Panc1 (cell line): ENCODE measurements at places on chromosomes 11 and 22.

GRCh38 chr11:92510591-92510990 lies 286.0 kb downstream of the FAT3 start:
- no peak overlapping the region for H3K4me3 ChIP-seq
- DNase-seq: no peak
- H3K27ac ChIP-seq: no peak overlapping the region
- no peaks in the 10 kb centered on the region for H3K4me1 ChIP-seq

GRCh38 chr11:57667736-57668433 lies at the start of gene ZDHHC5:
ZDHHC5 (plus strand) TSS chr11:57668114; CDS start chr11:57673091, 4,977 bp downstream.
- H3K27me3 ChIP-seq: no peaks in the 10 kb centered on the region
- H3K27ac ChIP-seq: peak within 1 kb of the TSS; percentile 98
- H3K4me3 ChIP-seq: peak within 1 kb of the TSS; percentile 93
- peak; percentile 93 for DNase-seq
- peaks cover 15% of the 10 kb centered on the region for H3K4me1 ChIP-seq

GRCh38 chr11:19161651-19162050 lies 40.1 kb downstream of the CSRP3 start:
- no peak overlapping the region for H3K27ac ChIP-seq
- no peak for DNase-seq
- no peaks in the 10 kb centered on the region for H3K4me1 ChIP-seq

- no peaks in the 10 kb centered on the region for H3K27me3 ChIP-seq
- no peaks in the 10 kb centered on the region for H3K4me1 ChIP-seq
- H3K27ac ChIP-seq: no peak overlapping the region
- no peak overlapping the region for H3K4me3 ChIP-seq
- no peaks in the 10 kb centered on the region for H3K36me3 ChIP-seq
- no peak for DNase-seq
Measured at GRCh38 chr22:38618682-38619081, 37.5 kb downstream of the FAM227A start.

DNA sequence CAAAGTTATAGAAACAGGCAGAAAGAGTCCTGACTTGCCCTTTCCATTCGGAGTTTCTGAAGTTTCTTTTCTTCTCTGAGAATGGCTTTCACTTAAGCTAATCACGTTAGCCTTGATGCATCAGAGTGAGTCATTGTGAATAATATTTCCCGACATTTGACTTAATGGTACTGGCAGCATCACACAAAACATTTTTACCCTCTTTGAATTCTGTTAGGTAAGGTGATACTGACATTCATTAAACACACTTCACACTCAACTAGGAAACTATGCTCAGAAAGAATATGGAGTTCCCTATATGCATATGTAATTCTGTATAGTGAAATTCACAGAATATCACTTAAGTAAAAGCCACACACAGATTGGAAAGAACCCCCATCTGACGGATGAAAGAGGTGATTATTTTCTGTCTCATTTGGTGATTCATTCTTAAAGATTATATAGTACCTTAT lies 120.8 kb upstream of the ARHGAP20 start:
- no peaks in the 10 kb centered on the region for H3K4me1 ChIP-seq
- peaks cover 5% of the 10 kb centered on the region; the same call in 1 of the 2 replicates for H3K27me3 ChIP-seq
- no peak overlapping the region for H3K4me3 ChIP-seq
- no peak overlapping the region for H3K27ac ChIP-seq
- H3K36me3 ChIP-seq: no peaks in the 10 kb centered on the region

DNA sequence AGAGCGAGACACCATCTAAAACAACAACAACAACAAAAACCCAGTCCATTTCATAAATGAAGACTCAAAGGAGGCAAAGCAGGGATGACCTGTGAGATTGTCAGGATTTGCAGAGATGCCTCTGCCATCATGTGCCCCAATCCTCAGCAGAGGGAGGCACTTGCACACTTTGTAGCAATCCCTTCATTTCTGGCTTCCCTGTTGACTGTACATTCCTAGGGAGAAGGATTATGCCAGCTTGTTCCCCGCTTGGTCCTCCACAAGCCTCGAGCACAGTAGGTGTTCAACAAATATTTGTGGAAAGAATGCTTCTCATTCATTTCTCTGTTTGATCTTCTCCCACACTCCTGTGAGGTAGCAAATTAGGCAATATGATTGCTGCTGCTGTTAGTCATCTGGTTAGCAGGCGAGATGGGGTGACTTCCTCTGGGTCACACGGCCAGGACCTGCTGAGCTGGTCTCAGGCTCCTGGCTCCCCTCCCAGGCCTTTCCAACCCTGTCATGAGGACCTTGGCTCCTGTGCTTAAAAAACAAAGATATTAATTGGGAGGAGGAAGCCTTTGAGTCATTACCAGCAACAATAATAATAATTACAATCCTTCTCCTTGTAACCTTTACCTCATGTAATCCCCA lies 34.1 kb downstream of the LIF start:
- peak; percentile 93 for DNase-seq
- H3K4me1 ChIP-seq: peaks cover 63% of the 10 kb centered on the region
- no peaks in the 10 kb centered on the region for H3K27me3 ChIP-seq

GRCh38 chr11:105840391-105840790 lies 181.6 kb downstream of the MSANTD4 start:
- H3K4me1 ChIP-seq: no peaks in the 10 kb centered on the region
- H3K27me3 ChIP-seq: no peaks in the 10 kb centered on the region
- no peak overlapping the region for H3K27ac ChIP-seq

GRCh38 chr11:117437791-117438130 lies 110.1 kb downstream of the CEP164 start:
- no peak overlapping the region for H3K4me3 ChIP-seq
- H3K27ac ChIP-seq: no peak overlapping the region
- H3K36me3 ChIP-seq: no peaks in the 10 kb centered on the region
- no peaks in the 10 kb centered on the region for H3K4me1 ChIP-seq
- DNase-seq: no peak

- no peak overlapping the region for H3K27ac ChIP-seq
- no peaks in the 10 kb centered on the region for H3K36me3 ChIP-seq
- no peak for DNase-seq
- H3K27me3 ChIP-seq: no peaks in the 10 kb centered on the region
- no peaks in the 10 kb centered on the region; the same call in 1 of the 2 replicates for H3K4me1 ChIP-seq
- H3K4me3 ChIP-seq: no peak overlapping the region
Measured at GRCh38 chr11:108729227-108729871, 64.5 kb downstream of the DDX10 start.

DNA sequence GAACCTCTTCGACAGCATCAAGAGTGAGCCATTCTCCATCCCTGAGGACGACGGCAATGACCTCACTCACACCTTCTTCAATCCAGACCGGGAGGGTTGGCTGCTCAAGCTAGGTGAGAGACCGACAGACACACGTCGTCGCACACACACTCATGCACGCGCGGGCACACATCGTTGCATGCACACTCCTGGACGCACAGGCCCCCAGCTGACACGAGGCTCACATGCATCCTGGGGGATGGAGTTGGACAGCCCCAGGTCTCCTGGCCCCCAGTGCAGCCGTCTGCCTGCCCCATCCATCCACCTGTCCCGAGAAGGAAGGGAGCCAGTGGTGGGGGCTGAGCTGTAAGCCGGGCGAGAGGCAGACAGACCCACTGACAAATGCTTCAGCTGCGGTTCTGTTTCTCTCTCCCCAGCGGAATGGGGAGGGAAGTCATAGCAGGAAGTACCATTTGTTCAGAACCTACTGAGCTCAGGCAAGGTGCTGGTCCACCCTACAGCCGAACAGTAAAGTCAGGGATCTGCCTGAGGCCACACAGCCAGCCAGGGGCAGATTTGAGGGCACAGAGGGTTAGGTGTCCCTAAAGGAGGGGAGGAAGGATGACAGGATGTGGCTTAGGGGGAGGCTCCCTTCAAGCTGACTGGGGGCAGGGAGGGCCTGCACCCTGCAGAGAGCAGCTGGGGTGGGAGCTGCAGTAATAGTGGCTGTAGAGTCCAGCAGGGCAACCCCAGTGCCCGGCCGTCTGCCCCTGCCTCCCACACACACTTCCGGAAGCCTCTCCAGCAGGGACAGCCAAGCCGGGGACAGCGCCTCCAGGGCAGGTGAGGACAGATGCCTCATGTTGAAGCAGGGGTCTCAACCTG lies 27.1 kb downstream of the CYTH4 start:
- H3K4me1 ChIP-seq: peaks cover 55% of the 10 kb centered on the region
- H3K36me3 ChIP-seq: no peaks in the 10 kb centered on the region
- no peak overlapping the region for H3K4me3 ChIP-seq
- DNase-seq: no peak

DNA sequence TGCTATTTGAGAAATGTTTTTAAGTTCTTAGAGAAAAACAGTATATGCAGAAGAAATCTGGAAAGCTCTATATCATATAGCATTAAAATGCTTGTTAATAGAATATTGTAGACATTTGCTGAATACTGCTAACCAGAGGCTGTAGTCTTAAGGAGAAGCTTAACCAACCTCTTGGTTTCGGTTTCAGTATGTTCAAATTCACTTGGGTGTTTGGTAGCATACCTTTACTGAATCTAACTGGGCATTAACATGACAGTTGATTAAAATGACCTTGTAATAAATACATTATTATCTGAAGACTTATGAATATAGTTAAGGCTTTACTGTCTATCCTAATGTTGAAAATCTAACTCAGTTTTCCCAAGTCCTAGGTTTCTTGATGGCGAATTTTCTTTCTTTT lies 5.4 kb downstream of the PCF11 start:
- H3K4me1 ChIP-seq: peaks cover 23% of the 10 kb centered on the region
- H3K27ac ChIP-seq: no peak overlapping the region
- H3K36me3 ChIP-seq: peaks cover 73% of the 10 kb centered on the region
- DNase-seq: no peak
- H3K4me3 ChIP-seq: no peak overlapping the region

DNA sequence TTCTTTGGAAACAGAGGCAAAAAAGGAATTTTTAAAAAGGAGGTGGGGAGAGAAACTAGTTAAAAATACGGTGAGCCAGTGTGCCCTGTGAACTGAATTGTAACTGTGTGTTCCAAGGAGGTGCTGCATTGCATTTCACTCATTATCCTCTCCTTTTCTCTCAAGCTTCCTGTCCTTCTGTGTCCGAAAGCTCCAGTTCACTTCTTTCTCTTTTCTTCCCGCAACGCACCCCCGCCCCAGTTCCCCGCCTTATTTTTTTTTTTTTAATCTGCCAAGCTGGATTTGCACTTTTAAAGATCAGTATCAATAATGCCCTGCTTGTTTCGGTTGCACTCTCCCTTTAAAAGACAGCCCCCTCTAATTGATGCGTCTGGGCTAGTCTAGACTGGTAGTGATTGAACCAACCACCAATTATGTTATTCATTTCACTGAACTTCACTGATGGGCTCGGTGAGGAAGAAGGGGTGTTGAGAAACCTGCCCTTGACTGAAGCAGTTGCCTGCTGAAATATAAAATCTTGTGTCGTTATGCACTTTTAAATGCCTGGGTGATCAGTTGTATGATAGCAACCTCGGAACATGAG lies 18.5 kb downstream of the BLID start:
- peak overlapping the region; percentile 43 for H3K4me3 ChIP-seq
- H3K27me3 ChIP-seq: no peaks in the 10 kb centered on the region
- no peaks in the 10 kb centered on the region for H3K36me3 ChIP-seq
- H3K4me1 ChIP-seq: peaks cover 3% of the 10 kb centered on the region; the same call in 1 of the 2 replicates

DNA sequence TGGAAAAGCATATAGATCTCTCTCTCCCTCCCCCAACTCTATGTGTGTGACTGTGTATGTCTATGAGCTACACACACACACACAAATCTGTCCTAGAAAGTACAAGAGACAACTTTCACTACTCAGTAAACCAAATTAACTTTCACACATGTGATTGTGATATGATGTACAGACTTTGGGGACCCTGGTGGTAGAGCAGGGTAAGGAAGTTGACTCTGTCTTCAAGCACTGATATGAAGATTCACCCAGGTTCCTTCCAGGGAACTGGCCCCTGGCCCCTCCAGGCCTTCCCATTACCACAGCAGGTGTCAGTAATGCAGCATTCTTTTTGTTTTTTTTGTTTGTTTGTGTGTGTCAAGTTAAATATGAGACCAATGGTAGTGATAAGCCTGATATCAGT lies 66.1 kb upstream of the PTH start:
- no peaks in the 10 kb centered on the region for H3K4me1 ChIP-seq
- DNase-seq: no peak
- H3K36me3 ChIP-seq: no peaks in the 10 kb centered on the region
- no peak overlapping the region for H3K27ac ChIP-seq
- no peaks in the 10 kb centered on the region for H3K27me3 ChIP-seq

DNA sequence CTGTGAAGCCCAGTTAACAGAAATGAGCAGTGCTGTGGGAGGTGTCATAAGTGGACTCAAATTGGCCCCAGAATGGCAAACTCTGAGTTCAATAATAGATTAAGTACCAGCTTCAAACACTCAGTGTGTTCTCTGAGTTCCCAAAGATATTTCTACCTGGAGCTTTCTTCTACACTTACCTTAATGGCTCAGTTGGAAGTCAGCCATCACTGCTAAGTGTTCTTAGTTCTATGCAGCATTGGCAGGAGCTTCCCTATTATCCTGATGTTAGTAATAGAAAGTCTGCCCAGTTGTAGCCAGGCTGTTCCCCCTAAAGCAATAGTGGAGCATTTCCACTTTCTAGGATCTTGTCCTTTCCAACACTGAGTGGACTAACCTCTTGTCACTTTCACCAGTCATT lies 9.7 kb upstream of the PIK3IP1 start:
- H3K4me1 ChIP-seq: no peaks in the 10 kb centered on the region
- DNase-seq: no peak
- H3K4me3 ChIP-seq: no peak overlapping the region
- no peak overlapping the region for H3K27ac ChIP-seq

GRCh38 chr11:118911880-118912741 lies 13.6 kb downstream of the BCL9L start:
- peaks cover 3% of the 10 kb centered on the region; the same call in 1 of the 2 replicates for H3K36me3 ChIP-seq
- H3K4me1 ChIP-seq: peaks cover 97% of the 10 kb centered on the region
- H3K27ac ChIP-seq: peak overlapping the region; percentile 99
- peak; percentile 96 for DNase-seq

DNA sequence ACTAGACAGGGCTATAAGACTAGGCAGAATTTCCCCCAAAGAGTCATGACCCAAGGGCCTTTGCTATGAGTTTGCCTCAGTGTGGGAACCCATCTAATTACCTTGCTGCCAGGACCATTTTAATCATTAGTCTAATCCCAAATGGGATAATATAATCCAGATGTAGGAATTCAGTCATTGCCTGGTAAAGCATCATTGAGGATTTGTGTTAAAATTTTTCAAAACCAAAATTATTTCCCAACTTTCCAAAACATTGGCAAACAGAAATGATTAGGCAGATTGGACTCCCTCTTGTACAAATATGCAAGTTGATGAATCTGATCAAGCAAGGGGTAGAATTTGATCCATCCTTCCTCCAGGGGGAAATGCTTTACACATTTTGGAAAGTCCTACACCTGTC lies 16.2 kb upstream of the MMP13 start:
- H3K36me3 ChIP-seq: no peaks in the 10 kb centered on the region
- peaks cover 7% of the 10 kb centered on the region; the same call in 1 of the 2 replicates for H3K27me3 ChIP-seq
- no peak overlapping the region for H3K4me3 ChIP-seq
- H3K27ac ChIP-seq: no peak overlapping the region

DNA sequence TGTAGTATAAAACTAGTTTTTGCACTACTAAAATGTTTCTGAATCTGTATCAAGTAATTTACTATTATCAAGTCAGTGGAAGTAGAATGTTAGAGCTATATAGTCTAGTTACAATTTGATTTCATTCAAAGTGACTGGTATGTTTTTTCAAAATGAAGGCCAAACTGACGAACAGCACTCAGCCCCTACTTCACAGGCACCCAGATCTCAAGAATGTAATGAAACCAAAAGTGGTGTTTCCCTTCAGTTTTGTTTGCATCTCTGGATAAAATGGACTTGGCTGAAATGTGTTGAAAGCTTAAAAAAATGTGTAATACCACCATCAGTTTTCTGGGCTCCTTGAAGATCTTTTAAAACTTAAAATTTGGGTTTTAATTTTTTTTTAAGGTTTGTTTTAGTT lies 46.4 kb downstream of the QSER1 start:
- DNase-seq: no peak
- H3K4me1 ChIP-seq: no peaks in the 10 kb centered on the region; the same call in 1 of the 2 replicates
- no peak overlapping the region for H3K27ac ChIP-seq
- no peak overlapping the region for H3K4me3 ChIP-seq

- H3K4me1 ChIP-seq: peaks cover 25% of the 10 kb centered on the region
- no peak overlapping the region for H3K4me3 ChIP-seq
- DNase-seq: no peak
- H3K36me3 ChIP-seq: no peaks in the 10 kb centered on the region
Measured at GRCh38 chr11:46832511-46833214, 13.4 kb downstream of the CKAP5 start.
